ENCODE measurements at places on chromosomes 3 and 15.

DNA sequence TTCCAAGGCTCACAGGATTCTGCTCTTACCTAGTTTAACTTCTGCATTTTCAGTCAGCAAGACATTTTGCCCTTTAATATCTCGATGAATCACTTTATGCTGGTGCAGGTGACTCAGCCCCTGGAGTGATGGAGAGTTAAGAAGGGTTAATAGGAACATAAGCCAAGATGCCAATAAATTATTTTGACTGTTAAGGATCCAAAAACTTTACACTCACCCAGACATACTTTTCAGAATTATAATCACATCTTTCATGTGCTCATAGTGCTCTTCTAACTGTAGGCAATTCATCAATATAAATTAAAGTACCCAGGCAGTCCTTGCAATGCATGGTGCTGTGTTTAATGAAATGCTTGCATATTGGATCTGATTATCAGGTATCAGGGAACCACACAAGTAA lies 164.1 kb upstream of the SLC2A2 start:
- DNase-seq, result no peak

- peak; percentile 44 for DNase-seq
These were observed 118.9 kb downstream of the DPH6 start for GRCh38 chr15:35427091-35427490.

- no peak for DNase-seq
These were observed 61.6 kb downstream of the DCBLD2 start for GRCh38 chr3:98839846-98840245.

- DNase-seq, result no peak
These were observed 31.9 kb upstream of the IGF1R start for GRCh38 chr15:98616397-98616796.

- no peak for DNase-seq
These were observed 524.8 kb downstream of the TUSC7 start for GRCh38 chr3:117234331-117234730.
